ENCODE measurements at places on chromosomes 5 and 9.

DNA sequence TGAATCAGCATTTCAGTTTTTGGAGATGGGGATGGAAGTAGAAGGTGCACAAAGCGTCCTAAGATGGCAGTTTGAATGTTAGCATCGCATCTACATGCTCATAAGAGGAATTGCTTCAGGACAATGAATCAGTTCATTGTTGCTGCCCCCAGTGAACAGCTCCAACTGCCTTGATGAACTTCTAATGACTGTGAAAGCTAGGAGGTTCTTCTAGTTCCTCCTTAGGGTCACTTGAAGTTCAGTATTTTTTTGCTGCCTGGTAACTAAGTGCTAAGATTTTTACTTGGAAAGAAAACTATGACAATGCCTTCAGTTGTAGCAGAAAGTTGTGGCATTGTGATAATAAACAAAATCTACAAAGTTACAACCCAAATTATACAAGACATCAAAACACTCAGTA lies 271.6 kb downstream of the RAB3C start:
- DNase-seq, result no peak

GRCh38 chr9:13644675-13645074 lies 365.2 kb upstream of the MPDZ start:
- DNase-seq, result no peak

- peak; percentile 91 for DNase-seq
These were observed 7.9 kb downstream of the MTRR start for GRCh38 chr5:7876867-7877266.

DNA sequence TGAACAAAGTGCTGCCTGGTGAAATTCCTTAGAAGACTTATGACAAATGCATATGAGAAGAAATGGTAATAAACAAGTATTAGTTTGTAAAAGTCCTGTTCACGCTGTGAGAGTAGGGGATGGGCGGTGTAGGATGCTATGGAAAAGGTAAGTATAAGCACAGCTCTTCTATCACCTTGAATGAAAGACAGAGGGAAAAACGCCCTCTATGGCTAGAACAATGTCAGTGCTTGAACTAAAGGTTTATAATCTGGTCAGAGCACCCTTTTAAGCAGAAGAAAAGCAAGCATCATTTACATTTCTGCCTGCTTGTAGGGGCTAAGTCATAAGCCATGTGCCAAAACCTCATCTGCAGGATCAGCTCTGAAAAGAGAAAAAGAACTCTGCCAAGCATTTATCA lies 115.2 kb downstream of the LHFPL2 start:
- peak; percentile 62 for DNase-seq

All from GM23248 (cell line).